Calu3 (cell line): ENCODE measurements at places on chromosomes 6 and 20. TPM values are rescaled to one million over a fixed set of nuclear protein-coding genes. Genes with fewer than 3 reads are reported as not detected.
A peak's percentile ranks its signal among the peaks of the same experiment; 100 is the strongest.

DNA sequence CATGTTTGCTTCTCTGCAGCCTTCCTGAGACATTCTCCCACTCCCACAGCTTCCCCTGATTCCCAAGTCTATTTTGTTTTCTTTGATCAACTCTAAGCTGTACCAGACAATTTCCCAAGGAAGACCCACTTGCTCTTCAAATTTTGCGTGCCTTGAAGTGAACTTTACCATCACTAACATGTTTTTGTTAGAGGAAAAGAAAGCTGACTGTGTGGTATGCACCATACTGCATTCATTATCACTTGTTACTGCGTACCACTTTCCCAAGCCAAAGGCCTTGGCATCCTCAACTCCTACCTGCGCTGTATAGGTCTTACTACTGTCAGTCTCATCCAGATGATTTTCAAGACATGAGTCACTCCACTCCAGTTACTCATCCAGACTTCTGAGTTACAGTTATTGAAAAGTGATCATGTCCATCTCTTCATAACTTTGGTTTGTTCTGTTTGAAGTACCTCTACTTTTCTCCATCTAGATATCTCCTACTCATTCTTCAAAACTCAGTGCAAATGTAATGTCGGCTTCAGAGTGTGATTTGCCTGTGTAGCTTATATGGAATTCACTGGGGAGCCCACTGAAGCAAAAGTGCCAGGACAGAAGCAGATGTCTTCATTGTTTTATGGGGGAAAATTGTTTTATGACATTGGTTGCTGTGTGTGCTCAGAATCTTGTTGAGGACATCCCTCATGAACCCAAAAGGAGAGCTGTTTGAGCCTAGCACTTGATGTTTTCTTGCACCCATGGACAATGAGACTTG is 5.2 kb downstream of the RPS12 start:
- DNase-seq, result no peak

DNA sequence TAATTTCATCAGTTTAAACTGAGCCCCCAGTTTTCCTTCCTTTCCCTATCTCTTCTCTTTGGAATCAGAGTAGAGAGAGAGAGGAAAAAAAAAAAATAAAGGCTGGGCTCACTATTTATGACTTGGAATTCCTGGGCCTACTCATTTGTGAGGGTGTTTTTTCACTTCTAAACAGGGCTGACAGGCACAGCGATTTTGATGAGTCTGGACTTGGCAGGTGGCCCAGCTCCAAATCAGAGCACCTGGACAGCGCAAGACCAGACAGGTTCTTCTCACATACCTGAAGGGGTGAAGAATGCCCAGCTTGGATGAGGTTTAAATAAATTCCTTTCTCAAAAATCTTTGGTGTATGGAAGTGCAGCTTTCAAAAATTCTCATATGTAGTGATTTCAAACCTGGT is 122.2 kb downstream of the KIF13A start:
- peak; percentile 13 for DNase-seq

GRCh38 chr6:157329829-157330228 is 6.5 kb upstream of the TMEM242 start:
- DNase-seq, result no peak

- DNase-seq, result peak; percentile 65
Measured at GRCh38 chr6:138001750-138002349, 105.4 kb downstream of the PERP start.

DNA sequence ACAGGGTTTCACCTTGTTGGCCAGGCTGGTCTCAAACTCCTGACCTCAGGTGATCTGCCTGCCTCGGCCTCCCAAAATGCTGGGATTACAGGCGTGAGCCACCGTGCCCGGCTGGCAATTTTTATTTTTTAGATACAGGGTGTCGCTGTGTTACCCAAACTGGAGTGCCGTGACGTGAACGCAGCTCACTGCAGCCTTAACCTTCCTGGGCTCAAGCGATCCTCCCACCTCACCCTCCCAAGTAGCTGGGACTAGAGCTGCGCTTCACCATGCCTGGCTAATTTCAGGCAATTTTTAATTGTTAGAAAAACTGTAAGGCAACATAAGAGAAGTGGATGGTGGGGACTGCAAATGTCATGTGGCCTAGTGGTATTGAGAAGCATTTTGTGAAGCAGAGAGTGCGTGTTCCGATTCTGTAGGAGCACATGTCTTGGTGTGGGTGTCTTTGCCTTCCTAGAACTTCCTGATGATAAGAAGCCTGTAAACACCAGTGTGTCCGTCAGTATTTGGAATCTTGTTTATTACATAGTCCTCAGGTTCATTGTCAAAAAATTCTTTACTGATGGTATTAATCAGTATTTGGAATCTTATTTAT is 18.0 kb downstream of the JARID2 start:
- no peak for DNase-seq

- DNase-seq, result no peak
Measured at GRCh38 chr6:170166511-170167122, 124.3 kb downstream of the DLL1 start.

Gene PRDM1
- total RNA-seq, result 0.40 and 1.1 TPM in 2 replicates

Gene OR2J3
- total RNA-seq, result not detected in 2 replicates

Gene RGS19
- total RNA-seq, result 17.2 and 17.8 TPM in 2 replicates

Gene MATN4
- total RNA-seq, result 0.17 and 0.29 TPM in 2 replicates

Gene PHACTR1
- 0.21 TPM in 1 of 2 replicates, not detected in the other for total RNA-seq
